ENCODE measurements at places on chromosomes 1 and 21.

GRCh38 chr1:2380816-2381591 lies 10.3 kb downstream of the MORN1 start:
- DNase-seq: no peak

- DNase-seq: no peak
Measured at GRCh38 chr1:244328476-244328875, 123.2 kb downstream of the ADSS2 start.

DNA sequence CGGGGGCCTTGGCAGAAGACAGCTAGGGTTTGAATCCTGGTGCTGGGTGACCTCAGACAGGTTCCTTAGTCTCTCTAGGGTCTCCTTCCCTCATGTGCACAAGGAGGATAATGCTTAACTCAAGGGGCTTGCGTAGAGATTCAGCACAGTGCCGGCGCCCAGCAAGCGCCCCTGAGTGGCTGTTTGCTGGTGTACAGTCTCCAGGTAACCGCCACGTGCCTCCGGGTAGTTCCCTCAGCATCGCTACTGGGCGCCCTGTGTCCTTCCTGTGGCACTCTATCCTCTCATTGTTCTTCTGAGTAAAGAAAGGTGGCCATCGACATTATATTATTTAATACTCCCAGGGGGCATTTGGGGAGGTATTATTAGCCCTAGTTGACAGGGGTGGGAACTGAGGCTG lies 80.9 kb downstream of the NENF start:
- DNase-seq: no peak

DNA sequence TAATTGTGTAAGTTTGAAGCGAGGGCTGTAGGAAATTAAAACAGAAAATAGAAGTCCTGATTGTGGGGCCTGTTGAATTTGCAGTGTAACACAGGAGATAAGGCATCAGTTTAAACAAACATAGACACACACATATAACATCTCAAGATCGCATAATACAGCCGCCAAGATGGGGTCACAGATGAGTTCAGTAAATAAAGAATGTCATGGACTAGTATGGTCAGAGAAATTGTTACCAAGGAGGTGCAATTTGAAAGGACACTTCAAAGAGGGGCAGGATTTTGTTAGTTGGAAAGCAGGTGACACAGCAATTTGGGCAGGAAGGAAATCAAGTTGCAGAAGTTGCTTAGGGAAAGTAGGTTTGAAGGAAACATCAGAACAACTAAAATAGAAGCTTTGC lies 450.0 kb downstream of the USP25 start:
- DNase-seq: no peak

GRCh38 chr1:241101622-241102021 lies 255.4 kb downstream of the RGS7 start:
- no peak for DNase-seq

DNA sequence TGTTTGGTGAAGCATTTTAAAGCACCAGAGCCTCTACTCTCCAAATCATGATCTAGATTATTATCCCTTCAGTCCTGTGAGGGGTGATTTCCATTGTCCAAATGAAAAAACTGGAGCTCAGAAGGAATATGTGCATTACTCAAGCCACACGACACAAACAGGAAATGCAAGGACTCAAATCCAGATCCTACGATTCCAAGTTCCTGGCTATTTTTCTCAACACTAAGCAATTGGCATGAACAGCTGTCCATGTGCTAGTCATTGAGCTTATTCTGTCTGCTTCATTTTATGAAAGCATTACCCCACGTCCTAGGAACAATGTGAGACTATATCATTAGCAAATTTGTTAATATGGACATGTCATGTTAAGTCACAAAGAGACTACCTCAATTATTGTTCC lies 273.1 kb upstream of the LYPLAL1 start:
- no peak for DNase-seq

DNA sequence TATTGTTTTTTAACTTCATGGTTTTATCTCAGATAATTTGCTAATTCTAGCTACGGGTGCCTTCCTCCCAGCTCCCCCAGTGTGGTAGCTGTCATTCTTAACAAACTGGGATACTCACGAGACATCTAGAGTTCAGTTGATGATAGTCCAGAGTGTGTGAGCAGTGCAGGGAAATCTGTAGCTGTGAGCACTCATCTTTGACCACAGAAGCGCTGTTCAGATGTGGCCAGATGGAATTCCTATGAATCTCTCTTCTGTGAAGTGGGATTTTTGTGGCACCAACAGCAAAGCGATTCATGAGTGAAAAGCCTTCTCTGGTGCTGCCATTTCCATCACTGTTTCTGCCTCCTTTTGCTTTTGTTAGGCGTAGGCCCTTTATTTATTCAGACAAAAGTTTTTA lies 125.1 kb downstream of the NFIA start:
- no peak for DNase-seq

DNA sequence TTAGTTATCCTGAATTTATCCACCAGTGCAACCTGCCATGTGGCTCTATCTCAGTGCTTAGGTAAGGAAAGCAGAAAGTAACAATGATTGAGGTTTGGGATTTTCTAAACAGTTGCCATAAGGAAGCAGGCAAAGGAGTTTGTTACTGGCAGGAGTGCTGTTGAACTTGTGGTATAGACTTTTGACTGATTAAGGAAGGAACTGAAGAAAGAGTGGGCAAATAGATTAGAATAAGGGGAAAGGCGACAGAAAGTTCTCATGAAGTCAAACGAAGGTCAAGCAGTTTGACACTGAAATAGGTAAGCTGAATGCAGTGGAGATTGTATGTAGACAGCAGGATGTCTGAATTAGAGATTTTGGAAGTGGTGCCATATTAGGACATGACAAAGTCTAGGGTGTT lies 24.2 kb upstream of the CR2 start:
- no peak for DNase-seq

- no peak for DNase-seq
Measured at GRCh38 chr21:31879911-31880310, 7.1 kb downstream of the HUNK start.

DNA sequence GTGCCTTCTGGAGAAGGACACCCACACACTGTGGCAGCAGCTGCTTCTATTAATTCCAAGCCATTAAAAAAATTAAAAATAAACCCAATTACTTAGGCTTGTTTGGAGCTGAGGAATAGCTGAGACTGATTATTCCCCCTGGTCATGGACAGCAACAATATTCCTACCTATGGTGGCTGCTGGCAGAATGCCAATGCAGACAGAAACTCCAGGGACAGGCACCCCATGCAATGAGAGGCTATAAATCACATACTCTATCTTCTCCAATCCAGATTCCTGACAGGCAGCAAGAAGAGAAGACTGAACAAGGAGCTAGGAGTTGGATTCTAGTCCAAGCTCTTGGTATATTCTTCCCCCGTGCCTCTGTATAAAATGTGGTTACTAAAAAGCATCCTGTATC lies 275.4 kb upstream of the BEND5 start:
- DNase-seq: no peak

DNA sequence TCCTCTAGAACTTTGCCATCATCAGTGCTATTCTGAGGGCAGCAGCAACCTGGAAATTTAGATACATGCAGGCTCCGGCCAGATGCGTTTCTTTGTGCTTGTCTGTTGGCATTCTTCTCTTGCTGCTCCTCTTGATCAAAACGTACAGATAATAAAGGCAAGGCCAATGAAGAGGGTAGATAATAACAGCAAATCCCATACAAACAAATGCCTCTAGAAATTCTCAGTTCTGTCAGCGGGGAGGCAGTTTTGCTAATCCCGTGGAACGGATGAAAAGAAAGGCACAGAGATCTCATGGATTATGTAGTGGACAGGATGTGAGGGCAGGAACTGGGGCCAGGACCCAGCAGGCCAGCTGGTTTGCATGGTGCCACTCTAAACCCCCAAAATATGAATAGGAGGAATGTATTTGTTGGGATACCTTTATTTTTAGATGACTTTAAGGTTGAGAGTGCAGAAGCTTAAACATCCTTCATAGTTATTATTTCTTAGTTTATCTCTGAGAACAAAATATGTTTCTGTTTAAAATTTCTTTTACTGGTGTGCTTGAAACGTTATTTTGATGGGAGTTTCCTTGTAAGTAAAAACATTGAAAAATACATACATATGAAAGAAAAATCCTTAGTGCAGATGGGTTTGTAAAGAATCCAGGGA lies 1.5 kb downstream of the ITSN1 start:
- no peak for DNase-seq

- DNase-seq: no peak
Measured at GRCh38 chr21:38443110-38443509, 55.2 kb downstream of the ERG start.

DNA sequence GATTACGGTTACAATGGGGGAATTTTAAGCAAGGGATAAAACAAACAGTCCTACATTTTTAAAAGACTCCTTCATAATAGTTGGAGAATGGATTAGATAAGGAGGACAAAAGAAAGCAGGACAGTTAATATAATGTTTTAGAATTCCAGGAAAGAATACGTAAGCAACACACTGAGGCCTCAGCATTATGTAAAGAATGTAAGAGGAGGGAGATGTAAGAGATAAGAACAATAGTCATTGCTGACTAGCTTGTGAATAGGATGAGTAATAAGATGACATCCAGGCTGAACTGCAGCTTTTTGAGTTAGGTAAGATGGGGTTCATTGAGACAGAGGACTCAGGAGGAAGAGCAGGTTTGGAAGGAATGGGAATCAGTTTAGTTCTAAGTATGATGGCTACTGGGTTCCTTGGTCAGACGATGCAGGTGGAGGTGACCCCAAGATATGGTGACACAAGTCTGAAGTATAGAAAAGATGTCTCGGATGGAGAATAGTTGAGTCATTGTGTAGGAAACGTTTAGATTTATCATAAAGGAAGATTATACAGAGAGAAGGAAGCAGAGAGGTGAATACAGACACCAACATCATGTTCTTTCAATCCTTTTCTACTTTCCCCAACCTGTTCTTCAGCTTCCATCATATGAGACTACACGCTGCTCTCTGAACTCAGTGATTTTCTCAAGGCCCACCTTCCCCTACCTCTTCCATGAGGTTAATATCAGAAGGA lies 372.8 kb downstream of the PTBP2 start:
- DNase-seq: no peak

- no peak for DNase-seq
Measured at GRCh38 chr1:110438893-110439292, 12.1 kb upstream of the PROK1 start.

DNA sequence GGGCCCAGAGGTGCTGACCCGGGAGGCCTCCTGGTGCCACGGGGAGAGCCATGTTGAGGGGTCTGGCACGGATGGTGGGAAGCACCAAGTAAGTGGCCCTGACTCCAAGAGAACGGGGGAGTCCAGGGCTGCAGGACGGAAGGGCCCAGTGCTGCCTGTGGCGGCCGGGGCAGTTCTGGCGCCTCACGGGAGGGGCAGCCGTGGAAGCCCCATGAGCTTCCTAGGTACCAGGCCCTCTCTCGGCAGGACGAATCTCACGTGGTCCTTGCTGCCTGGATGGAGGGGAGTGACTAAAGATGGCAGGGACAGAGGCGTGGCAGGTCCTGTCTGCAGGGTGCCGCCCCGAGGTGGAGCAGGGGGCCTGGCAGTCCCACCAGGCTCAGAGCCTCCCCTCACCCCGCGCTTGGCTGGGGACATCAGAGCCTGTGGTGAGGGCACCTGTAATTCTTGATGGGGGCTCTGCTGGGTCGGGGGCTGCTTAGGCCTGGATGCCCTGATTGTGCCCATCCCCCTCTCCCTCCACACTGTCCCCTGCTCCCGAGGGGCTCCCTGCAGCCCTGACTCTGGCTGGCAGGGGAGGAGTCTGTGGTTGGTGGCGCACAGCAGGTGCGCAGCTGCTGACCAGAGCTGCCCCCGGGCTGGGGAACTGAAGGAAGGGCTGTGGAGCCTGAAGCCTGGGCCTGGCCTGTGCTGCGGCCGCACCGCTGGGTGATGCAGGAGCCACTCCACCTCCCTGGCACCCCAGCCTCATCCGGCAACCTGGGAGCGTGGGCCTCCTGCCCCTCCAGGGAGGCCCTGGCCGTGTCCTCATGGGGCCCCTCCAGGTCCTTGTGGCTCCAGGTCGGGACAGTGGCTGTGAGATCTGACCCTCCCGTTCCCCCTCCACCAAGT lies 31.4 kb downstream of the POFUT2 start:
- DNase-seq: no peak

DNA sequence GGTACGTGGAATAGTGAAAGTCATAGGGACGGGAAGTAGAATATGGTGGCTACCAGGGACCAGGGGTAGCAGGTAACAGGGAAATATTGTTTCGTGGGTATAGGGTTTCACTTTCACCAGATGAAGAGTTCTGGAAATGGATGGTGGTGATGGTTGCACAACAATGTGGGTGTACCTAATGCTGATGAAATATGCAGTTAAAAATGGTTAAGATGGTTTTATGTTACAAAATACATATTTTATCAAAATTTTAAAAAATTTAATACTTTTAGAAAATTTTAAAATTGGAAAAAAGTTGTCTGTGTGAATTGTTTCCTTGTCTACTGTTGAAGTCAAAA lies 55.5 kb upstream of the TLR5 start:
- DNase-seq: no peak

- DNase-seq: no peak
Measured at GRCh38 chr1:200362421-200362820, 47.4 kb downstream of the ZNF281 start.

DNA sequence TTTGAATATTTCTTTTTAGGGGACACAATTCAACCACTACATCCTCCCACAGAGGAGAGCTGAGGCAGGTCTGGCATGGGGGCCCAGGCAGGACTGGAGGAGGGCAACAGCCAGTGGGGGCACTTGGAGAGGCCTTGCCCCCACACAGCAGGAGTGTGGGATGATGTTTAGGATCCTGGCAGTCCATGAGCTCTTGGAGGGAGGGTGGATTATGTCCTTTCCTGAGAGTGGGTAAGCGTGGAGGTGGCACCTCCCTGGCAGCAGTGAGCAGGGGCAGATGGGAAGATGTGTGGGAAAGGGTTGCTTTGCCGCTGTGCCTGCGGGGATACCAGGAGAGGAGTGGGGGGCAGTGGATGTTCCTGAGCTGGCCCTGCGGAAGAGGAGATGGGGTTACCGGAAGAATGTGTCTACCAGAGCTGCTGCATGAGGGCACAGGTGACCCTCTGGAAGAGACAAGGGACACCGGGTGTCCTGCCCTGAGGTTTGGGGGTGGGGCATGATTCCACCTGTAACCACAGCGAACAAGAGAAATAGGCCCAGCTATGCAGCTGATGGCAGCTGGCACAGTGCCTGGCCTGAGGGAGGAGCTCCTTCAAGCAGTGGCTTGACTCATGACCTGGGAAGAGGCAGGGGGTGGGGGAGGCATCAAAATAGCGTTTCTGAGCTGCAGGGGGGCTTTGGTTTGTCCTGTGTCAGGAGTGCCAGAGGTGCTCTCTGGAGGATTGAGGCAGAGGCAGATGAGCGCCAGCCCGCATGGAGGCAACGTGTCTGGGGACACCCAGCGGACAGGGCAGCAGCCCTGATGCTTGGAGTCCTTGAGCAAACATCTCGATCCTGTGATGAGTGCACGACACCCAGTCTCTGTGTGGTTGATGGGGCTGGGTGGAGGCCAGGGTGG lies 123.9 kb upstream of the TMPRSS2 start:
- no peak for DNase-seq

- DNase-seq: no peak
Measured at GRCh38 chr1:43747736-43748135, 40.4 kb downstream of the ST3GAL3 start.

- DNase-seq: no peak
Measured at GRCh38 chr1:225882694-225883615, 775 bp upstream of the TMEM63A start.

All from SIG-M5 (cell line).